Activated CD8-positive, alpha-beta memory T cell treated with anti-CD3 and anti-CD28 coated beads for 48 hours (primary cell): ENCODE measurements at places on chromosomes 1 and 21.
A peak's percentile ranks its signal among the peaks of the same experiment; 100 is the strongest.

GRCh38 chr1:24502065-24502708, 449 bp upstream of the RCAN3 start:
- DNase-seq, result peak; percentile 59

GRCh38 chr21:20875742-20876141, 122.5 kb upstream of the NCAM2 start:
- DNase-seq, result no peak

- DNase-seq, result no peak
Observed at GRCh38 chr1:37634244-37634991, at the start of gene RSPO1. Gene RSPO1, minus strand, starts transcription at chr1:37634892. Its CDS starts 5,231 bp downstream, at chr1:37629661.

DNA sequence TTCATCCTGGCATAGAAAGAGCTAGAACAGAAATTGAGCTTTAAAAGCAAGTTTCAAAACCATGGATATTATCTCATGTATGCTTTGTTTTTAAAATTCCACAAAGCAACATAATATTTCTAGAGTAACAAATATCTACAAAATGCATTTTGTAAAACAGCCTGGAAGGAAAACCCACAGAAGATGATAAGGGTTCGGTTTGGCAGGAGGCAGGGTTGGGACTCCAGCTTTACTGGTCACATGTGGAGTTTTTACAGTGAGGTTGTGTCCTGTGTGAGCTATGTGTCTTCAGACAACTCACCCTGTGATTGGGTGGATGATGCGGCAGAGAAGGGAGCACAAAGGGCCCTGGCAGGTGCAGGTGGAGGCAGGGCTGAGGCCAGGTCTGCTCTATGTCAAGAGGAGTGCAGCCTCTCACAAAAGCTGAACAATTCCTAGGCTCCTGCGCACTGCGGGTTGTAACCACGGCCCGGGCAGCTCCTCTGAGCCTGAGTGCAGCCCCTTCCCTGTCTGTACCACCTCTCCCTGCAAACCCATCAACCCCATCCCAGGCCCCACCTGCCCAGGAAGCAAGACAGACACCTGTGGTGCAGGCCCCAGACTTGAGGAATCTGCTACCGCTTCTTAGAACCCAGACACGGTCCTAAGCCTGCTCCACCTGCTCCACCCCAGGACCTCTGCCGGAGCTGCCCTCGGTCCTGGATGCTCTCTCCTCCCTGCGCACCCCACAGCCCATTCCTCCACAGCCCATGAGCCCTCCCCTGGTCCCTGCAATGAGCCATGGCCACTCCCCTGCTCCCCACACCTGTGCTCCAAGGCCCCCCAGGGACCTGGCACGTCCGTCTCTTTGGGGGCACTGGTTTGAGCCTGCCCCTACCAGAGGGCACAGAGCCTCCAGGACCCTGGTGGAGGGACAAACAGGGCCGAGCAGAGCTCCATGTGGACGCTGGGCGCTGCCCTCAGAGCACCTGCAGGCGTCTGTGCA, 2.8 kb upstream of the COL18A1 start:
- no peak for DNase-seq
